Activated naive CD4-positive, alpha-beta T cell treated with anti-CD3 and anti-CD28 coated beads, Interleukin-2, amount 50 U/mL, for 72 hours (primary cell): ENCODE measurements at places on chromosomes 5 and 9.

DNA sequence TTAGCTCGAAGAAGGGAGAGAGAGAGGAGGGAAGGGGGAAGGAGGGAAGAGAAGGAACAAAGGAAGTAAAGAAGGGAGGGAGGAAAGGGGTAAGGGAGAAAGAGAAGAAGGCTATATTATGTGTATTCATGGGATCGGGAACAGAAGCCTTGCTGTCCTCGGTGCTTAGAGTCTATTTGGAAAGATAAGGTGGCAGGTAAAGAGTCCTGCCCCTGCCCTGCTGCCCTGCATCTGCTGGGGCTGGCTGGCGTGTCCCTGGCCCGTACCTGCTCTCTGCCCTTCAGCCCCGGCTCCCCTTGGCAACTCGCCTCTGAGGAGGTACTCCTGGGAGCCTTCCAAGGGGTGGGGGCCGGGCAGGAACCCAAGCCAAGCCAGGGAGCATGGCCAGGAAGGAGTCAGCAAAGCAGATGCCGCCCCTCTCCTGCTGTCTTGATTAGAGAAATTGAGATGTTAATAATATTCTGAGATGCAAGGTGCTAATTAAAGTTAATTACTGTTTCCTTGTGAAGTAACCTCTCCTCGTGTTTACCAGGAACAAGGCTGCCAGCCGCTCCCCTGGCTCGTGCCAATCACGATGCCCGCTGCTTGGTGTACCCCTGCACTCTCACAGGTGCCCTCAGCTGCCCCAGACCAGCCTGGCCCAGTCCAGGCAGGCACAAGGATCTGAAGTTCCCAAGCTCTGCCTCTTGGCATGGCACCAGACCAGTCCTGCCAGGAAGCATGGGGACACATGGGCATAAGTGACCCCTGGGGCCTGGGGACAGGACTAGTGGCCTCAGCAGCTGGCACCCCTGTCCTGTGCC is 36.6 kb downstream of the PCDH1 start:
- DNase-seq: no peak

DNA sequence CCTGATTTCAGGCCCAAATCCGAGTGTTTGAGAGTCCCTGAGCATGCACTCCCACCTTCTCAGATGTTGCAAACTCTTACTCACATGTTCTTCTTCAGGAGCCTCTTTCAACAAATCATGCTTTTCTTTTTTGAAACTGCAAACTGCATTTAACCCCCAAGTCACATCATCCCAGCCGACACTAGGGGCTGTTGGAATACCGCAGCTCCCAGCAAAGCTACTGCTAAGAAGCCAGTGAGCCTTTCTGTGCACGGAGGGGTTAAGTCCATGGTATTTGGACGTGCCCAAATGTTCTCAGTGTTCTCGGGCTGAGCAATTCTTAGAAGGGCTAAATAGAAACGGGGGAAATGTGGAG is 282.9 kb downstream of the NFIB start:
- no peak for DNase-seq

- no peak for DNase-seq
Observed at GRCh38 chr5:119200795-119201194, 129.9 kb downstream of the DMXL1 start.

GRCh38 chr9:72574156-72574810 is 52.9 kb downstream of the TMC1 start:
- no peak for DNase-seq

DNA sequence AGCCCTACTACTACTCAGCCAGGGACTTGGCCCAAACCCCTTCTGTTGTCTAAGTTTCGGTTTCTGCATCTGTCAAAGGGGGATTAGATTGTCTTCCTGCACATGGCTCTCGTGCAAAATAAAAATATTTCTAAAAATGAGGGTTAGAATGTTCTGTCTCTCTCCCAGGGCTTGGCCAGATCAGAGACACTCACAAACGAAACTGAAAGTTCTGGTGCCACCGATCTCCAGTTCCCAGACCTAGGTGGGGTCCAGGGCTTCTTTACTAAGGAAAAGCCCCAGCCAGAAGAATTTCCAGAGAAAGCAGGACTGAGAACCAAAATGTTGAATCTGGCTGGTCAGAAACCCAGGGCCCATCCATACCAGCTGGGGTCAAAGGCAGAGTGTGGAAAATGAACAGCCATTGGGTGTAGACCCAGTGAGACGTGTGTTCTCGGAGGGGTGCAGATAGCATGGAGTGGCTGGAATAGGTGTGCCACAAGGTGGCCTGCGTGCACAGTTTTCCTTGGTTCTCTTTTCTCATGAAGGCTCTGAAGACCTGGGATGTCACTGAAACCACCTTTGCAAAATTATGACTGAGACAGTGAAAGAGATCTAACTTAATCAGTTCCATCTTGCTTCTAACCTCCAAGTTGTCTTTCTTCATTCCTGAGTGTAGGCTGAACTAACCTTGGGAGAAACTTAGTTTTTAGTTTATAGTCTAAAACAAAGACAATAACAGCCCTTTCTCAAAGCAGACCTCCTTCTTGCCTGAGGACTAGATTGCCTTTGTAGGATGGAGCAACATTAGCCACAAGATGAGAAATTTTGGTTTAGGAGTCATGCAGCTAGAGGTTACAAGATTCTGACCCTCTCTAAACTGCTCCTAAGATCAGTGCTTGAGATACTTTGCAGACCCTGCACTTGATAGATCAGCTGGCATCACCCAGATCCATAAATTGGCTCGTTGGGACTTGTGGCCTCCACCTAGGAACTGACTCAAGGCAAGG is 2.3 kb upstream of the SLC23A1 start:
- no peak for DNase-seq

- peak; percentile 45 for DNase-seq
Observed at GRCh38 chr9:92671323-92671722, 1.4 kb upstream of the IPPK start.

DNA sequence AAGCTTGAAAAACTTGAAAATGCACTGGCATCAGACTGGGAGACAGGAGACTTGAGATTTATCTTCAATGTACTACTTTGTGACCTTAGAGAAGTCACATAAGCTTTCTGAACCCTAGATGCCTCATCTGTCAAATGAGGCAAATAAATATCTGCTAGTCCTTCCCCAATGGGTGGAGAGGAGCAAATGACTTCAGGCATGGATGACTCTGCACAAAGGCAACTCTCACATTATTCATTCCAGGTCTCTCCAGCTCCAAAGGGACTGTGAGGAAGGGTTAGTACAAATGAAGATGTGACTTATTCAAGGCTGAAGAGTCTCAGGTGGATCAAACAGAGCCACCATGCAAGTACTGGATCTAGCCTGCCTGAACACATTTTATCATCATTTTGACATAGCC is 228.7 kb downstream of the SLIT3 start:
- no peak for DNase-seq

DNA sequence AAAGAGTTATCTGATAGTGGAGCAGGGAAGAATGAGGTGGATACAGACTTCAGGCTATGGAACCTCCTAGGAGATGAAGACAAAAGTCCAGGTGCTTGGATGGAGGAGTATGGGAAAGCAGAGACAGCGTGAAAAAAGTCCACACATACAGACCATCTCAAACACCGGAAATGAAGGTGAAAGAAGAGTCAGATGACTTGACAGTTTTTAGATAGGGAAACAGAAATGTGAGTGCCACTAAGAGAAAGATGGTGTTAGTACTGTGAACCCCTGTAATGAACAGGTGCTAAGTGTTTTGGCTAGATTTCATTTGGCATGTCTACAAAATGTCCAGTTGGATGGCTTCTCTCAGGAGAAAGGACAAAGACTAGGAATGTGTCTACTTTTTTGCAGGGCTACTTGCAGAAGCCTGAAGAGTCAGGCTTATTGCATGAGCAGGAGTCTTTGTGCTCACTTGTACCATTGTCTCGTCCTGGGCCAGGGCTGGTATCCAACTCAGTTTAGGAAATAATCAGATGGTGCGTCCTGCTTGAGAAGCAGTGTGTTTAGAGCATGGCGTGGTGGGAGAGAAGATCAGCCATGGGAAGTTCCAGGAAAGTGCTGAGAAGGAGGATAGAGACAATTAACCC is 90.6 kb upstream of the STARD4 start:
- no peak for DNase-seq

DNA sequence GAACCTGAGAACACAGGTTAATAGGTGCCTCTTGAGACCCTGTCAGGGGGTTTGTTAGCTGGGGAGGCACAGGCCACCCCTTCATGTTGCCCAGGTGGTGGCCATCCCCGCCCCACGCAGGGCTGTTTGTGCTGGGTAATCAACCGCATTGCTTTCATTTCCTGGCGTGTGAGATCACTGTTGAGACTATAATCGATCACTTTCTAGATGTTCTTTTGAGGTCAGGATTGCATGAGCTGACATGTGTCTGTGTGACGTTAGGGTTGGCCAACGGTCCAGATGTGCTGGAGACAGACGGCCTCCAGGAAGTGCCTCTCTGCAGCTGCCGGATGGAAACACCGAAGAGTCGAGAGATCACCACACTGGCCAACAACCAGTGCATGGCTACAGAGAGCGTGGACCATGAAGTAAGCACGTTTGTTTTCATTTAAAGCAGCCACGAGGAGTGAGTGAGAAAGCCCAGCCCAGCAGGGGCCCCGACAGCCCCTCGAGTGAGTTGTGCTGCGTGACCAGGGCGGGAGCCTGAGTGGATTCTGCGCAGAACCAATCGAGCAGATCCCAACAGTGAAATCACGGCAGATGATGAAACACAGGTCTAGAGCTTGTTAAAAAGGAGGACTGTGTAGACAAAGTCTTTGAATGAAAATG is 115.0 kb upstream of the CACNA1B start:
- no peak for DNase-seq

DNA sequence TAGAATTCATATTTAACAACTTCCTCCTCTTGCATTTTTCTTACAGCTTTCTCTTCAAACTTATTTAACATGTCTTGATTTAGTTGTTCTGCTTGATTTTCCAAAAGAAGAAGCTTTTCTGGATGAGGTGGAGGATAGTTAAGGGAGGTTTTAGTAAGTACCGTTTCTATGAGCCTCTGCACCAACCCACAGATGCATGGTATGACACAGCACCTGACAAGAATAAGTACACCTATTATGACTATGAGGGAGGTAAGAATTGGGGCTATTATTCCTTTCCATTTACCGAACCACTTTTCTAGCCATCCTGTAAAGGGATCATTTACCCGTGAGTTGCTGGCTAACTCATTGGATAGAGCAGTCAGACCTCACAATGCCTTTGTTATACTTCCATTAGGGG is 2.5 kb upstream of the HMGCS1 start:
- DNase-seq: peak; percentile 27

GRCh38 chr9:70514273-70514672 is 99.8 kb upstream of the KLF9 start:
- no peak for DNase-seq

DNA sequence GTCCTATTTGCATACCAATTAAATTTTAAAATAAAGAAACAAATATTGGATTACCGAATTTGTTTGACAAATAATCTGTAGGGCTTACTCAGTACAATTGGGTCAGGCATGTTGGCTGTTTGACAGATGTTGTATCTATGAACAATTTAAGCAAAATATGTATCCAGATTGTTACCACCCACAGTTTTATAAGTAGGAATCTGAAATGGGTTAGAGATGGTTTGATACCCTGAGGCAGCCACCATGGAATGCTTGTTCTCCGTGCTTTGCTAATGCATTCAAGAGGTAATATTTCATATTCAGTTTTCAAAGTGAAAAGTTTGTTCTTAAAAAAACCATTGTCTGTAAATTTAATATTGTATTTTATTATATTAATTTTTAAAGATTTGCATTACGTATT is 285.1 kb upstream of the ARRDC3 start:
- DNase-seq: no peak

DNA sequence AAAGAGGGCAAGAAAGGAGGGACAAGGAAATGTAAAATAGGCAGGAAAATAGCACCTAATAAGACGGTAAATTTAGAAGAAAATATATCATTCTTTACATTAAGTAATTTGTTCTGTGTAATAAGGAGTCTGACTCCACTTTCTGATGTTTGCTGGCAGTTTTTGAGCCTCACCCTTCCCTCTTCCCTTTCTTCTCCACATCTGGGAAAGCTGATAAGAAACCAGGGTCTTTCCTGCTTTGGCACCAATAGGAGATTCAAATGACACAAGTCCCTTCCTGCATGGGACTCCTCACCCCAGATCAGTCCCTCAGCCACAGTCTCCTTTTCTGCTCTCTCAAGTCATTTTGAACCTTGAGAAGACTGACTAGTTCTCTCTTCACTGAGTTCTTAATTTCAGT is 31.2 kb upstream of the LECT2 start:
- DNase-seq: no peak

GRCh38 chr5:122315521-122315920 is 3.5 kb downstream of the SNCAIP start:
- no peak for DNase-seq

GRCh38 chr5:62343428-62343827 is 37.4 kb downstream of the KIF2A start:
- no peak for DNase-seq

DNA sequence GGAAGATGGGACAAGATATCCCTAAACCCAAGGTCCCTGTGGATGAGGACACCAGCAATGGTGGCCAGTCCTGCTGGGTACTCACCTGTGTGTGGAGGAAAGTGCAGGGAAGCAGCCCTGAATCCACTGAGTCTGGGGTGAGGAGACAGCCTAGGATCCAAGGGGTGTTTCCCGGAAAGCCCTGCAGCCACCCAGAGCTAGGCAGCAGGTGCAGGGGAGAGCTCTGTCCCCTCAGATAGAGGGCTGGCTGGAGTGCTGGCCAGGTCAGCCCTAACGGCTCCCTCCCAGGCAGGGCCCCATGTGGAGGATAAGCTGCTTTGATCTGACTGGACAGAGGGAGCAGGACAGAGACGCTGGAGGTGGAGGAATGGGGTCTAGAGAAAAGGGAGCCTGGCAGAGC is 344.7 kb upstream of the IRX4 start:
- no peak for DNase-seq

DNA sequence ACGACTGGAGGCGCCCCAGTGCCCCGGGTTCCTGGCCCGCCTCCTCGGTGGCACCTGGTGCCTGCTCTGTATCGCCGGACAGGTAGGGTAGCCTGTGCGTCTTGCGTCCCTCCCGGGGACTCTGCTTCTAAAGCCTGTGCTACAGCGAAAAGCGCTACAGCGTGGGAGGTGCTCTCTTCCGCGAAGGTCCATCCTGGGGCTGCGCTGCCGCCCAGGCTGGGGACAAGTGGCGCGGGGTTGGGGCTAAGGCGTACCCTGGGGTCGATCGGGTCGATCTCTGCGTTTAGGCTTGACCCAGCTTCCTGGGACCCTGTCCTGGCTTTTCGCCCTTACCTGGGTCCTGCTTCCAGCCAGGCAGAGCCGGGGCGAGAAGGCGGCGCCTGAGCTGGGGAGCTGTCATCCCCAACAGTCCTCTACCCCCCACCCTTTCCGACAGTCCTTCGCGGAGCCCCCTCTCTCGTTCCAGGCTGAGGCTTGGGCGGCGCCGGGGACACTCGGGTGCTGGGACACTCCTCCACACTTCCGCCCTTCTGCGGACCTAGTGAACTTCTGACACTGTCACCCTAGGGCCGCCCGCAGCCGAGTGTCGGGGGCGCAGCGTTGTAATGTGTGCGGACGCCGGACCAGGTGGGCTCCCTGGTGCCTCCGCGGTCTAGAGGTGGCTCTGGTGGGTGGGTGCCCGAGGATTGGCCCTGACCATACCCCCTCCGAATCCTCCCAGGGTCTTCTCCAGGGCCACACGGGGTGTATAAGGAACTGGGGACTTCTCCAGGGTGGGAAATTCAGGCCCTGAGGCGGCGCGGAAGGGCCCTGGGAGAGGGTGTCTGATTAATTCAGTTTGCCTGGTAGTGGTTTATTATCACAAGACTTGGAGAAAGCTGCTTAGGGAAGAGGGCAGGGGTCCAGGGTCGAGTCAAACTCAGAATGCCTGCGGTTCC is 328.2 kb downstream of the SH3GL2 start:
- no peak for DNase-seq

GRCh38 chr9:137138058-137138721 is 764 bp upstream of the GRIN1 start:
- no peak for DNase-seq
